ENCODE measurements at places on chromosomes 1 and 21. TPM values are rescaled to one million over a fixed set of nuclear protein-coding genes. Genes with fewer than 3 reads are reported as not detected.

DNA sequence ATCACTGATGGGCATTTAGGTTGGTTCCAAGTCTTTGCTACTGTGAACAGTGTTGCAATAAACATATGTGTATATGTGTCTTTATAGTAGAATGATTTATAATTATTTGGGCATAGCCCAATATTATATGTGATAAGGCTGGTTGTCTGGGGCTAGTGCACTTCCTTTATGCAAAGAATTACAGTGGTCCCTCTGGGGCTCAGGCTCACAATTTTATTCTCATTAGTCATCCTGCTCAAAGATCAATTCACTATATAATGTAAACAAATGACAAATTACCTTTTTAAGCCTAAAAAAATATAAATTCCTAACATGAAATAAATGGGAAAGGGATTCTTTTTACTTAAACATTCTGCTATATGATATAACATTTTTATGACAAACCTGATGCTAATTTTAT lies 5.0 kb downstream of the PLPPR4 start:
- no peak overlapping the region for H3K4me3 ChIP-seq
- no peaks in the 10 kb centered on the region for H3K36me3 ChIP-seq
- peaks cover 12% of the 10 kb centered on the region for H3K27me3 ChIP-seq
- H3K27ac ChIP-seq = no peak overlapping the region

EPHB2 gene
- 2.0 TPM for total RNA-seq

NBPF6 gene
- total RNA-seq = not detected

DNA sequence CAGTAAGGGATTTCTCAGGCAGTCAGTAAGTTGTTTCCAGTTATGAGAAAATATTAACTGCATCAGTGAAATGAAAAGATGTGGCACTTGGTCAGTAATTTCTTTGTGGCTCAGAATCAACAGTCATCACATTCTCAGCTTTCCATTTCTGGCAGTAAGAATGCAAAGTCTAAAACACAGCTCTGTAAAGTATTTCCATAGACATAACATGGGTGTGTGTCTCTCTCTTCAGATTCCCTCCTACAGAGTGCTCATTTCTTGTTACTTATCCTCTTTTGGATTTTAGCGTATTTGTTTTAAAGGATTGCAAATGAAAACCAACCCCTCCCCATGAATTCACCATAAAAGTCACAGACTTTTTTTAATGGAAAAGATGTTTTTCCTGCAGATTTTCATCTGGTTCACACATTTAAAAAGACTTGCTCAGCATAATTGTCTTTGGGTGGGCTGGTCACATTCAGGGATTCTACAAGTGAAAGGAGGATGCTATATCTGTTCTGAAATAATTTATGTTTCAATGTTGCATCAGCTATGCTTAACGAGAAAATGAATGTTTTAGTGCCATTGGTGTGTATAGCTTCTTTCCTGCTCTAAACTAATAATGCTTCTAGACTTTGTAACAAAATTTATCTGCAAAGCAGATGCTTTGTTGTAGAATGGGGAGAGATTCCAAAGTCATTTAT lies 34.6 kb upstream of the CD55 start:
- DNase-seq = no peak
- no peak overlapping the region for H3K4me3 ChIP-seq
- no peaks in the 10 kb centered on the region for H3K27me3 ChIP-seq
- no peak overlapping the region for H3K27ac ChIP-seq
- no peaks in the 10 kb centered on the region for H3K36me3 ChIP-seq

- no peaks in the 10 kb centered on the region for H3K36me3 ChIP-seq
- H3K27me3 ChIP-seq = peaks cover 43% of the 10 kb centered on the region
- peaks cover 16% of the 10 kb centered on the region for H3K4me1 ChIP-seq
- H3K27ac ChIP-seq = no peak overlapping the region
- no peak for DNase-seq
These were observed 5.6 kb upstream of the BSND start for GRCh38 chr1:54993140-54993539.

- no peak overlapping the region for H3K4me3 ChIP-seq
- DNase-seq = no peak
- peaks cover 87% of the 10 kb centered on the region for H3K27me3 ChIP-seq
- no peaks in the 10 kb centered on the region for H3K4me1 ChIP-seq
- H3K36me3 ChIP-seq = no peaks in the 10 kb centered on the region
These were observed 12.0 kb upstream of the RHBG start for GRCh38 chr1:156356875-156357534.

STMN1 gene
- 47.1 TPM for total RNA-seq

DNA sequence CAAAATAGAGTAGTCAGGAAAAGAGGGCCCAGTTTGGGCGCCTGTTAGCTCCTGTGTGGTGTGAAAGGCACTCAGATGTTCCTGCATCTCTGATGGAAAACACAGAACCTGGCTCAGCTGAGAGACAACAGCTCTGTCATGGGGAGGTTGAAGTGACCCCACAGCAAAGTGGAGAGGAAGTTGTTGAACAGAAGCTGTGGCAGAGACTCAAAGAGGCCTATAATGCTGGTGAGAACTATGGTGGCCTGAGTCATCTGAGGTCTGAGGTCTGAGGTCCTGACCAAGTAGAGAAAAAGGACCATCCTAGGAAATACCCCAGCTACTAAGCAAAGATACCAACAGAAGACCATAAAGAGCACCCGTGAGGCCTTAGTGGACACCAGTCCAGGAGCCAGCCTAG lies 45.6 kb upstream of the JAK1 start:
- H3K36me3 ChIP-seq = no peaks in the 10 kb centered on the region
- DNase-seq = no peak
- H3K4me1 ChIP-seq = no peaks in the 10 kb centered on the region

GRCh38 chr1:221708076-221708571 lies 33.8 kb downstream of the DUSP10 start:
- peak overlapping the region; percentile 4 for H3K27ac ChIP-seq
- no peak overlapping the region for H3K4me3 ChIP-seq
- no peaks in the 10 kb centered on the region for H3K27me3 ChIP-seq
- peaks cover 12% of the 10 kb centered on the region for H3K36me3 ChIP-seq

GRCh38 chr1:24526940-24527542 lies 24.4 kb downstream of the RCAN3 start:
- H3K4me3 ChIP-seq = no peak overlapping the region
- H3K36me3 ChIP-seq = peaks cover 8% of the 10 kb centered on the region
- H3K27ac ChIP-seq = no peak overlapping the region
- no peaks in the 10 kb centered on the region for H3K27me3 ChIP-seq
- H3K4me1 ChIP-seq = no peaks in the 10 kb centered on the region

GRCh38 chr1:33350611-33351280 lies 29.8 kb upstream of the A3GALT2 start:
- peak overlapping the region; percentile 99 for H3K27ac ChIP-seq
- peaks cover 47% of the 10 kb centered on the region for H3K4me1 ChIP-seq
- DNase-seq = no peak
- peaks cover 5% of the 10 kb centered on the region for H3K36me3 ChIP-seq
- peak overlapping the region; percentile 68 for H3K4me3 ChIP-seq

- peaks cover 16% of the 10 kb centered on the region for H3K27me3 ChIP-seq
- H3K27ac ChIP-seq = no peak overlapping the region
- no peak overlapping the region for H3K4me3 ChIP-seq
- H3K36me3 ChIP-seq = no peaks in the 10 kb centered on the region
These were observed 3.5 kb upstream of the CD244 start for GRCh38 chr1:160866001-160866694.

DCST2 gene
- not detected for total RNA-seq

GRCh38 chr1:153081736-153082135 lies 10.3 kb upstream of the SPRR2B start:
- DNase-seq = no peak
- H3K27me3 ChIP-seq = no peaks in the 10 kb centered on the region
- no peak overlapping the region for H3K4me3 ChIP-seq

CNR2 gene
- total RNA-seq = not detected

SLAMF9 gene
- not detected for total RNA-seq

DNA sequence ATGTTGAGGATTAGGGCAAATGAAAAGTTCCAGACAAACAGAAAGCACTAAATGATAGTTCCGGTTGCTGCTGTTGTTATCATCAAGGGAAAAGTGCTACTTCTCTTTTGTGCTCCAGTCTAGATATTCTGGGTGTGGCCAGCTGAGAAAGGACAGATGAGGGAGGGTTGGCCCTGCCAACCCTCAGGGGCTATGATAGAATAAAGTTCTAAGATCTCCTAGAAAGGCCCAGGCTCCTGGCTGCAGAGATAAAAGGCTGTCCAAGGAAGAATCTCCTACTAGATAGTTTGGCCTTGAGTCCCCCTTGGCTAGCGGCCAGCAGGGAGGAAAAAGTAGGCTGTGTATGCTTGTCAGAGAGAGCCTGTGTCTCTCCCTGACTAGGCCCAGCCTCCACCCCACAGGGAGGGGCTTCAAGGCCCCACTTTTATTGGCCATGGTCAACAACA lies 31.5 kb downstream of the RIMS3 start:
- H3K4me1 ChIP-seq = peaks cover 13% of the 10 kb centered on the region
- H3K27me3 ChIP-seq = no peaks in the 10 kb centered on the region
- H3K36me3 ChIP-seq = no peaks in the 10 kb centered on the region

CSMD2 gene
- total RNA-seq = 0.14 TPM

DNA sequence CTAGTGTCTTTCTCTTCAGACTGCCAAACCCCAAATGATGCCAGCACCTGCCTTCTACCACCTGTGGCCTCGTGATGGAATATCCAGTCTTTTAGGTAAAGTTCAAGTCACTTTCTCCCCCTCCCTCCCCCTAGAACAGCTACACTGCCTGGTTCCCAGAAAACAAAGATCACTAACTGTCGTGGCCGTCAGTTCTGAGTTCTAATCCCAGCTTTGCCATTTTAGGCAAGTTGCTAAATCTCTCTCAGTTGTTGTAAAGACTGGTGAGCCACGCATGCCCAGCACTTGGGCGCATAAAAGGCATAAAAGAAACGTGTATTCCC lies 648 bp upstream of the TRAPPC3 start:
- peak overlapping the region; percentile 100 for H3K27ac ChIP-seq
- DNase-seq = no peak
- H3K4me3 ChIP-seq = peak overlapping the region; percentile 97

GRCh38 chr1:172609528-172609927 lies 49.4 kb upstream of the FASLG start:
- no peak for DNase-seq
- H3K27ac ChIP-seq = no peak overlapping the region
- H3K27me3 ChIP-seq = no peaks in the 10 kb centered on the region
- H3K4me1 ChIP-seq = no peaks in the 10 kb centered on the region

GRCh38 chr1:156652131-156652991 lies 10.4 kb downstream of the BCAN start:
- no peak for DNase-seq
- no peak overlapping the region for H3K4me3 ChIP-seq
- peaks cover 93% of the 10 kb centered on the region for H3K27me3 ChIP-seq
- H3K36me3 ChIP-seq = no peaks in the 10 kb centered on the region
- H3K4me1 ChIP-seq = peaks cover 11% of the 10 kb centered on the region
- H3K27ac ChIP-seq = no peak overlapping the region

GRCh38 chr1:108816049-108816893 lies 40.6 kb downstream of the AKNAD1 start:
- no peaks in the 10 kb centered on the region for H3K27me3 ChIP-seq
- peak; percentile 66 for DNase-seq

- no peak overlapping the region for H3K4me3 ChIP-seq
- no peaks in the 10 kb centered on the region for H3K36me3 ChIP-seq
- H3K4me1 ChIP-seq = peaks cover 12% of the 10 kb centered on the region
- DNase-seq = no peak
These were observed 12.7 kb upstream of the RWDD3 start for GRCh38 chr1:95221306-95221705.

DNA sequence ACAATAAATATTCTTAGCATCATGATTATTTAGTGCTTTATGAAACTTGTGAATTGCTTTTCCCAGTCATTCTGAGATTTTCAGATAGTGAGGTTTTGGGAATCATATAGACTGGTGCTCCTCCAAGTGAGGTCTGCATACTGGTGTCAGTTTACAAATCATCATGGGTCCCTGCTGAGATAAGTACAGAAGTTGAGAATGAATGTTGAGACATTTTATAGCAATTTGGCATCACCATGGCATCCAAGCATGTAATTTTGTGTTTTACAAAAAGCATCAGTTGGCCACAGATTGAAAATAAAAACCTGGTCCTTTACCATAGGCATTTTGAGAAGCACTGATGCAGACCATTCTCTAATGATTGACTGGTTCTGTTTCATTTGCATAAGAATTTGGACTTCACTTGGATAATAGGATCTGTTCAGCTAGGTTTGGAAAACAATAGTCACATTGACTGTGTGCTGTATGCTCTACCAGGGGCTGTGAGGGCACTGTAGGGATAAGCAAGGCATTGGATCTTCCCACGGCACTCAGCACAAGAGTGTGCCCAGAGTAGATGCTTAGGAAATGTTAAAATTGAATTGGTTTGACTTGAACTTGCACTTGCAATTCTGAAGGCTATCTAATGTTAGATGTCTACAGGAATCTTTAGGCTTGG lies 79.0 kb upstream of the JUN start:
- no peaks in the 10 kb centered on the region for H3K36me3 ChIP-seq
- H3K27ac ChIP-seq = no peak overlapping the region
- H3K4me1 ChIP-seq = no peaks in the 10 kb centered on the region
- no peak for DNase-seq

- no peaks in the 10 kb centered on the region for H3K36me3 ChIP-seq
- H3K4me3 ChIP-seq = no peak overlapping the region
- no peak overlapping the region for H3K27ac ChIP-seq
- peaks cover 72% of the 10 kb centered on the region for H3K27me3 ChIP-seq
These were observed 6.9 kb downstream of the FMN2 start for GRCh38 chr1:240098534-240098933.

- peaks cover 44% of the 10 kb centered on the region for H3K4me1 ChIP-seq
- DNase-seq = peak; percentile 53
- peak overlapping the region; percentile 56 for H3K27ac ChIP-seq
- peak overlapping the region; percentile 61 for H3K4me3 ChIP-seq
These were observed 857.4 kb downstream of the USP25 start for GRCh38 chr21:16587141-16587581.

HSF2BP gene
- total RNA-seq = 0.16 TPM

GRCh38 chr1:158039380-158039779 lies 45.9 kb downstream of the KIRREL1 start:
- no peak overlapping the region for H3K4me3 ChIP-seq
- no peak overlapping the region for H3K27ac ChIP-seq
- peaks cover 56% of the 10 kb centered on the region for H3K4me1 ChIP-seq
- no peak for DNase-seq
- H3K36me3 ChIP-seq = no peaks in the 10 kb centered on the region
- peaks cover 13% of the 10 kb centered on the region for H3K27me3 ChIP-seq

DNA sequence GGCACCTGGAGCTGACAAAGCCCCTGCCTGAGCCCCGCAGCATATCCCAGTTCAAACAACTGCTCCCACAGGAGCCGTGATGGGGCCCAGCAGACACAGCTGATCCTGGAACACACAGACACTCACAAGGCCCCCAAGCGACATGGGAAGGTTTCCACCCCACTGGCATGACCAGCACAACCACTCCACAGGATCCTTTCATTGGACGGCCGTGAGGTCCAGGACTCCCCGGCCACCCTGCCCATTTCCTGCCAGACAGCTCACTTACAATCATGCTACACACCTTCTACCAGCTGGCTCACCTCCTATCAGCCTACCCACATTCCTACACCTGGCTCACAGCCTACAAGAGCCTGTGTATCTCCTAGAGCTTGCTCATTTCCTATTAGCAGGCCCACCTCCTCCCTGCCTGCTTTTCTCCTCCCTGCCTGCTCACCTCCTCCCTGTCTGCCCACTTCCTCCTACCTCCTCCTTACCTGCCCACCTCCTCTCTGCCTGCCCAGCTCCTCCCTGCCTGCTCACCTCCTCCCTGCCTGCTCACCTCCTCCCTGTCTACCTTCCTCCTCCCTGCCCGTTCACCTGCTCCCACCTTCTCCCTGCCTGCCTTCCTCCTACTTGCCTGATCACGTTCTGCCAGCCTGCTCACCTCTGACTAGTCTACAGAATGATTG lies 73.9 kb downstream of the MATN1 start:
- peaks cover 69% of the 10 kb centered on the region for H3K27me3 ChIP-seq
- H3K4me3 ChIP-seq = no peak overlapping the region
- H3K36me3 ChIP-seq = no peaks in the 10 kb centered on the region
- no peak for DNase-seq
- no peaks in the 10 kb centered on the region for H3K4me1 ChIP-seq
- no peak overlapping the region for H3K27ac ChIP-seq

All from left ventricle myocardium inferior (tissue), 1 donor.